ENCODE measurements at places on chromosomes 5 and 9. TPM values are rescaled to one million over a fixed set of nuclear protein-coding genes. Genes with fewer than 3 reads are reported as not detected.

- DNase-seq, result no peak
These were observed 55.7 kb upstream of the TBC1D9B start for GRCh38 chr5:179963375-179963774.

ANKDD1B gene
- total RNA-seq, result 0.60 TPM

DNA sequence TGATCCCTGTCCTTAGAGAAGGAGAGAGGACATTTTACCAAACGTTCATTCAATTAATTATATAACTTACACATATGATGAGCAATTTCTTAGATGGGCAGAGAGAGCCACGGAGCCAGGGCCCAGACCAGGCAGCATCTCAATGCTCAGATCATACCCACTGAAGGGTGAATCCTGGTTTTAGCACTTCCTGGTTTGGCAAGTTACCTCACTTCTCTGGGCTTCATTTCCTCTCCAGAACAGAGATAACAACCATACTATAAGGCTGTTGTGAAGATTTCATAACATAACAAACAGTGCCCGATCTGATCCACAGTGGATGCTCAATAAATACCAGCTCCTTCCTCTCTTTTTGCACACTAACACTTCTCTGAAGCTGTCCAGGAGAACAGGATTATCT, 271.1 kb downstream of the DENND1A start:
- no peak for DNase-seq

LCN15 gene
- not detected for total RNA-seq

DNA sequence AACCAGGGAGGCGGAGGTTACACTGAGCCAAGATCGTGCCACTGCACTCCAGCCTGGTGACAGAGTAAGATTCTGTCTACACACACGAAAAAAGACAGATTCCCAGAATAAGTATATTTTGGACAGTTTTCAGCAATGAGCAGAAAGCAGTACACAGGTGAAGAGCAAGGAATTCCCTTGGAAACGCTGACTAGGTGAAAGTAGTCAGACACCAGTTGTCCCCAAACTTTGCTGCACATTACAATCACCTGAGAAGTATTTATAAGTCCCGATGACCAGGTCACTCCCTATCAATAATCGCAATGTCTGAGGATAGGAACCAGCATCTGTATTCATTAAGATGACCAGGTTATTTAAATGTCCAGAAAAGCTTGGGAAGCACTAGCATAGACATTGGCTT, 78.3 kb downstream of the CPLANE1 start:
- DNase-seq, result no peak

- DNase-seq, result no peak
These were observed 95.6 kb downstream of the MLLT3 start for GRCh38 chr9:20526500-20527319.

DNA sequence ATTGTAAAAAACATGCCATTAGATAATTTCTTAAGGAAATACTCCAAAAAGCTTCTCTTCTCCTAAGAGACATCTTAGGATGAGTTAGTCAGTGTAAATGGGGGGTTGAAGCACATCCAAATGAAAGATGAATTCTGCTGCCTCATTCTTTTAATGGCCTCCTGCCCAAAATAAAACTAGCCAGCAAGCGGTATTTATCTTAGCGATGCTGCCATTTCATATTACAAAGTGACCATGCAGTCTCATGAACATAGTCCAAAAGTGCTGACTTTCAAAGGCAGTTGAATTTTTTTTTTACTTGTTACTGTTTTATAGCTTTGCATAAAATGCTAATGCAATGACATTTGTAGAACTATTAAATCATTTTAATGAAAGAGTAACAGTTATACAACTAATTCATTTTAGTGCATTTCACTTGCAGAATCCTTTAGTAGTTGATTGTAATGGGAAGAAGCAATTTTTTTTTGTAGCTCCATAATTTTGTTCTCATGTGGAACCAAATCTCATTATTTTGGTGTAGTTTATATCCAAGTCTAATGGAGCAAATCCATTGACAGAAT, 151.5 kb downstream of the CAVIN4 start:
- DNase-seq, result no peak

PFN3 gene
- not detected for total RNA-seq

GRCh38 chr5:31492869-31493268, 39.0 kb downstream of the DROSHA start:
- no peak for DNase-seq

- no peak for DNase-seq
These were observed 57.3 kb downstream of the TRIO start for GRCh38 chr5:14200312-14200990.

COL15A1 gene
- 3.2 TPM for total RNA-seq

GRXCR2 gene
- not detected for total RNA-seq

DNA sequence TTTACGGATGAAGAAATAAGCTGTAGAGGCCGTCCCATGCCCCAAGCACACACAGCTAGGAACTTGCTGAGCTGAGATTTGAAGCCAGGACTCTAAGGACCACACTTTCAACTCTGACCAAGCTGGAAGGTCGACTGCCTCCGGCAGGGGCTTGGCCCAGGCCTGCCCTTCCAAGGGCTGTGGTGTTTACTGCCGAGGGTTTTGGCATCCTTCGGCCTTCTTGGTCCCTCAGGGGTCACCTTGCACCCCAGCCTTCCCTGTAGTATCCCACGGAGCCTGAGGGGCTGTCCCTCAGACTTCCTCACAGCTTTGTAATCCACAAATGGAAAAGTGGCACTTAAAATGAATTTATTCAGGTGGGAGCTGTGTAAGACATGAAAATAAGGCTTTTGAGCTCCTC, 83.7 kb upstream of the SPRY4 start:
- DNase-seq, result no peak

- DNase-seq, result no peak
These were observed 56.9 kb downstream of the HOMER1 start for GRCh38 chr5:79456890-79457583.

DNA sequence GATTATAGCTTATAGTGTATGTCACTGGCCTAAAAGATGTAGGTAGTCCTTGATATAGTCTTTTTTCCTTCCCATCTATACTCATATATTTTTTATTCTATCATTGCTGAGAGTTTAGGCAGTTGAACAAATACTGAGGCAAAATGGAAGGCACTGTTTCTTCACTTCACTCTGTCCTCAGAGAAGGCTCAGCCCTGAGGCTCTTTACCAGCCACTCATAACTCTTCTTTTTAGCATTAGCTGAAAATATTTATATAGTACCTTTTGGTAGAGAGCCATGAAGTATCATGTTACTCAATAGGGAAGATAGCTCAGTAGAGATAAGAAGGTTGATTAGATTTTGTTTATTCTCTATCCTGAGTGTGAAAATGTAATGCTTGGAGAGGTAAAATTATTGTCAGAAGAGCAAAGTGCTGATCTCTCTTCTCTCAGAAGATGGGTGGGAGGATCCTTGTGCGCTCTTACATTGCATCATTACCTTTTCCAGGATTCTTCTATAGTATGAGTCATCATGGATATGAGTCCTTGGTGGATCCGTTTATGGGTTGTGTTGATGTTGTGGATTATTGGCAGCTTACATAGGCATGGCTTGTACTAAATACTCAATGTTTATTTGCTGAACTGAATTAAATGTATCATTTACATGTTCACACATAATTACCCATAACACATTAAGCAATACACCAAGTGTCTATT, 88.1 kb downstream of the ANXA1 start:
- DNase-seq, result no peak

DNA sequence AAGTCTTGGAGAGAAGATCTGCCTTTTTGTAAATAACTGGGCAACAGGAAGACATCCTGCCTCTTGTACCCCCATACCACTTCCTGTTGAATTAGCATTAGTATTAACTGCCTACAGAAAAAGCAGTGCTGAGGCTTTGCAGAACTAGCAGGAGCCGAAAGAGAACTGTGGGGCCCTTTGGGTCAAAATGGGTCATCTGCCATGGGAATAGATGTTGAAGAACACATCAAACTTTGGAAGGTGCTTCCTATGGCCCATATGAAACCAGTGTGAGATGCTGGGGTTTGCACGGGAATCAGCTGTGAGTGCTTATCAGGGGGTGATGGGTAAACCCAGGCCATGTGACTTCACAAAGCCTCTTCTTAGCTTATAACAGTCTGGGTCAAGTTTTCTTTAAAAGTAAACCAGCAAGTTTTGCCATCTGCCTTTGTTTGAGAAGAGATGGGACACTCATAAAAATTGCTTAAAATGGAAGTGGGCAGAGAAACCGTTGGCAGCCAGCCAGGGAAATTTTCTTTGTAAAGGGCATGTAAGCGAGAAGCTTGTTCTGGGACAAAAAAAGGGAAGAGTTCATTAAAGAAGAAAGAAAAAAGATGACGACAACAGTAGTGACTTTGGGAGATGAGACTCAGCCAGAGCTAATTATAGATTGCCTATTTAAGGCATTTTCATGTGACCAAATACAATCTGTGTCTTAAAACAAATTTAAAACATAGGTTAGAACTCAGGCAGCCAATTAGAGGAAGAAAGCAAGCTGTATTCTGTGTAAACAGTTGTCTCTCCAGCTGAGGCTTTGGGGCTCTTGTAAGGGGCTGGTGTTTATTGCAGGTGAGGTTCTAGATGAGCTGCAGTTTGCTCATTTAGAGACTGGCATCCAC, 4.4 kb downstream of the SLC25A25 start:
- DNase-seq, result no peak

GRCh38 chr5:116032094-116032517, at the start of gene ARL14EPL:
ARL14EPL (plus strand) TSS chr5:116032472; CDS start chr5:116051466, 18,994 bp downstream.
- peak; percentile 18 for DNase-seq

- no peak for DNase-seq
These were observed 31.9 kb downstream of the FAM219A start for GRCh38 chr9:34426347-34427074.

- DNase-seq, result no peak
These were observed 303.6 kb upstream of the NUDT12 start for GRCh38 chr5:103866169-103866568.

- DNase-seq, result no peak
These were observed 20.2 kb downstream of the OCLN start for GRCh38 chr5:69512740-69513260.

DNA sequence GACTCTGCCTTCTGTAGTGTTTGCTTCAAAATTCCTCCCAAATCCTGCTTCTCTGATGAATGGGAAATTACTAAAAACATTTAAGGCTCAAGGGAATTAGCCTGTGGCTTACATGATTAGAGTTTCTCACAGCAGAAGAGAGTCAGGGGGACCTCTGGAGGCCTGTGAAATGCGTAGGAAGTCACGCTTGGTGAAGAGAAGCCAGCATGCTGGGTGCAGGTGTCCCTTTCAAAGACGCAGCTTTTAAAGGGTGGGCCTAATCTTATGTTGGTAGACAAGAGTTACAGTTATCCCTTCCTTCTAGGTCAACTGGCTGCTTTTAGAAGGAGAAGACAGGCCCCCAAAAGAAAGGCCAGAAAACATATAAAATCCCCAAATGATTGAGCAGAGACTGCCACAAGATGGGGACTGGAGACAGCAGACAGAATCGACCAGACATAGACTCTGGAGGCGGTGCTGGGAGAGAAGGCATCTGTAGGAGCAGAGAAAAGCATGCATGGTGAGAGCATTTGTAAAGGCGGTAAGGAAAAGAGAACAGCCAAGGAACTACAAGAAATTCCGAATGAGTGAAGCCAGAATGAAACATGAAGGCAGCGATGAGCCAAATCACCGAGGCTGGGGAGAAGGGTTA, 42.3 kb downstream of the B4GALT1 start:
- DNase-seq, result peak; percentile 39

DNA sequence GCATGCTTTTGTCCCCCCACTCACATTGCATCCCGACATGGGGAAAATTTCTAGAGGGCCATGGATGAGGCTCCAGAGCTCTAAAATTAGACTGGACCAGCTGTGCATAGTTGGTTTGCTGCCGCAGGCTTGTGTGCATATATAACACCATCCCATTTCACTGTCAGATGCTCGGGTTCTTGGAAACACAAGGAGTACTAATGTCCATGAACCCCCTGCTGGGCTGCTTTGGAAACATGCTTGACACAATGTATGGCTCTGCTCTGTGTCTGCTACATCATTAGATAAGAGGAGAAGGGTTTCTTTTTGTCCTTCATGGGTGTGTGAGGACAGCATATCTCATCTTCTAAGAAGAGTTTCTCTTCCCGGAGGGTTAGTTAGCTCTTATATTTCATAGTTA, 292.1 kb upstream of the RORB start:
- peak; percentile 19 for DNase-seq

Measured in neural progenitor cell (in vitro differentiated cells).